Stimulated activated CD8-positive, alpha-beta memory T cell treated with anti-CD3 and anti-CD28 coated beads, Interleukin-4, amount 100 ng/mL, for 1 hour (primary cell): ENCODE measurements at places on chromosomes 6 and 20.

DNA sequence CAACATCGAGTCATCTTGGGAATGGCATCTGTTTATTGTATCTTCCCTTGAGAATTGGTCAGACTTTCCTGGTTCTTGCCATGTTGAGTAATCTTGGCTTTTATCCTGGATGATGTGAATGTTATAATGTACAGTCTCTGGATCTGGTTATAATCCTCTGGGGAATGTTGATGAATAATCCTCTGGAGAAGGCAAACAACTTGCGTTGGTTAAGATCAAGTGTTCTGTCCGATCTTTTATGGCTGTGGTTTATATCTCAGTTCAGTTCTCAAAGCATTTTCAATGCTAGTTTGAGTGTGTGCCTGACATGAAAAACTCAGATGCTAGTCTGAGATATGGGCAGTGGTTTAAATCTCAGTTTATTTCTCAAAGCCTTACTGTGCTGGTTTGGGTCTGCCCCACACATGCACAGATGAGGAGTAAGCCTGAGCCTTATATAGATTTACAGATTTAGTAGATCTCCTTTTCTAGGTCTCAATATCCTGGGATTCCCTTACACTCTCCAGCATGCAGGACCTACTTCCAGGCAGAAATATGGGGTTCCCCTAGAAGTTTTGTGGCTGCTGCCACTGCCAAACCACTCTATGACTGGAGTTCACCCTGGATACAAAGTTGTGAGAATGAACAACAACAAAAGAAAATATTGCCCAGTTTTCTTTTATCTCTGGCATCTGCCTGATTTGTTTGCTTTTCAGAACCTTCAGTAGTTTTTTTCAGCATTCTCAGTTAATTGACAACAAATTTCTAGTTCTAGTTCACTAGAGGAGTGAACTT is 191.8 kb upstream of the MAN1A1 start:
- DNase-seq = no peak

GRCh38 chr20:13745784-13746183 is 38.9 kb downstream of the ESF1 start:
- DNase-seq = no peak

DNA sequence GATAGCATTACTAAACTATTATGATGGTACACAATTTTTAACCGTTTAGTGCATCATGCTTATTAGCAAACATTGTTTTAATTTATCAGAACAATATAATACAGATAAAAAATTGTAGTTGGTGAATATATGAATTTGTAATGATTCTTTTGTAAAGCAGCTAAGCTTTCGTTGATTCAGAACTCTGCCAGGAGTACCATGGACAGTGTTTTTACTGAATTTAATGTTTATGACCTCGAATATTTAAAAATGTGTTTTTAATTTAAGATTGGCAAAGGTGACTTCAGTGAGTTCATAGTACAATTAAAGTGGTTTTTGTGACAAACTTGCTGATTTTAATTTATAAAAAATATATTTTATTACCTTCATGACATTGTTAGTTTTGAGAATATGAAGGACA is 10.0 kb downstream of the AFDN start:
- no peak for DNase-seq

- no peak for DNase-seq
Observed at GRCh38 chr20:44950368-44950767, 9.8 kb downstream of the TOMM34 start.

DNA sequence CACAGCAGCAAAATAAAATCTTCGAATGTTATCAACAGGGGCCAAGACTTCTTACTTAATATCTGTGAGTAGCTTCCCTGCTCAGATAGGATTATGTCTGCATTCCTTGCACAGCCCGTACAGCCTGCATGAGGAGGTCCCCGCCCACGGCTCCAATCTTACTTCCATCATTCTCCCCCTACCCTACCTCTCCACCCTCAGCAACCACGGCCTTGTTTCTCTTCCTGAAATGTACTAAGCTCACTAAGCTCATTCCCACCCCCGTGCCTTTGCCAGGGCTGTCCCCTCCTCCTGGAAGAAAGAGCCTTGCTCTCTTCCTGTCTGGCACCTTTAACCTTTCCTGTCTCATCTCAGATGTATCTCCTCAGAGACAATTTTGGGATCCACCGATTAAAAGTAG is 120.4 kb downstream of the BCAS1 start:
- DNase-seq = no peak

DNA sequence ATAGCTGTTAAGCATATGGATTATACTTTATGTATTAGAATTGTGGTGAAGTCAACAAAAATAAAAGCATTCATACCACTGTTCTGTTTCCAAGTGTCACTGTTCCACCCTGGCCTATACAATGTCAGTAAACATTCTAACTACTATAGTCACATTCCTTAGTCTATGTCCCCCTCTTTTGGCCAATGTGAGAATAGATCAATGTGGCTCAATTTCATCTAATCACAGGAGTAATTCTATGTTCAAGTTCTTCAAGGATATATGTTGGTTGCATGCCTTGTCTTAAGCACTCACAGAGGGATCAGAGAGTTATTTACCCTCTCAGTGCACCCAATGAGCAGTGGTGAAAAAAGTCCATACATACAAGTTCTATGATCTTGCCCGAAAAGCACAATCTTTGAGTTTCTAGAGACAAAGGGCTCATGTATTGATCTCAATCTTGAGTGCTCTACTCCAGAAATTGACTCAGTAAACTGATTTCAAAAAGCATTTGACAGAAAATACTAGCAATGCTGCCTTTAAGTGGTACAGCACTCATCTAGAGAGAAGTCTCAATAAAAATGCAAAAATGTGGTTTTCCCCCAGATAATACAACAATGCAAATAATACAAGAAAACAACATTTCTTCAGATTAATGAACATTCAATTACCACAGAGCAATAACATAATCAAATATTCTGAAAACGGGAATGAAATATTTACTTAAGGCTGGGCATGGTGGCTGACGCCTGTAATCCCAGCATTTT is 16.5 kb downstream of the SMLR1 start:
- no peak for DNase-seq

DNA sequence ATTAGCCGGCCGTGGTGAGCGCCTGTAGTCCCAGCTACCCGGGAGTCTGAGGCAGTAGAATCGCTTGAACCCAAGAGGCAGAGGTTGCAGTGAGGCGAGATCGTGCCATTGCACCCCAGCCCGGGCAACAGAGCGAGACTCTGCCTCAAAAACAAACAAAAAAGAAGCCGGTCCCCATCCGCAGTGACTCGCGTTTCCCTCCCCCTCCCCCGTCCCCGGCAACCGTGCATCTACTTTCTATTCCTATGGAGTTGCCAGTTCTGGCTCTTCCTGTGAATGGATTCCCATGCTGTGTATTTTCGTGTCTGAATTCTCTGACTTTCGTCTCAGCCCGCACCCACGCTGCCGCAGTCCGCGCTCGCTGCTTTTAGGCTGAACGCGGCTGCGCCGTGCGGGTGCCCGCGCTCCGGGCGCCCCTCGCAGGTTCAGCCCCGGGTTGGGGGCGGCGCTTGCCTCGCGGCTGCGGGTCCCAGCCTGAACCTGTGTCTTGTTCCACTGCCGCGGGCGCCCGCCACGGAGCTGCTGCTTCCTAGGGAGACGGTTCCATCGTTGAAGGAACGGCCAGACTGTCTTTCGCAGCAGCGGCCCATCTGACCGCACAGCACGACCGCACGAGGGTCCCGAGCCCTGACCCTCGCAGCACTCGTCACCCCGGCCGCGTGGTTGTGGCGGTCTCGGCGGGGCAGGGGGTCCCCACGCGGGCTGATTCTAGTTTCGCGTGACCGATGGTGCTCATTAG is 1.1 kb upstream of the MRGBP start:
- DNase-seq = peak; percentile 16

DNA sequence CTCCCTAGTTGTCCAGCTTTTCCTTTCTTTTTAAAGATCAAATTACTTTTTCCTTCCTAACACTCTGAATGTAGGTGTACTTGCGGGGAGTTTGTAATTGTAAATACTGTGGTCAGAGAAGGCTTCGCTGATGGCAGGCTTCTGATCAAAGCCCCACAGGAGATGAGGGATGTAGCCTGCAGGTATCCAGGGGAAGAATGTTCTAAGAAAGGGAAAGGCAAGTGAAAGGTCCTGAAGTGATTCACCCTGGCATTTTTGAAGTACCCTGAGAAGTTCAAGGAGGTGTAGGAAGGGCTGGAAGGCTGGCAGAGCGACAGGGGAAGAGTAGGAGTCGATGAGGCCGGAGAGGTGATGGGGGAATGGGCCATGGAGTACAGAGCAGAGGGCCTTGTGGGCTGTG is 38.2 kb upstream of the CCN6 start:
- no peak for DNase-seq

DNA sequence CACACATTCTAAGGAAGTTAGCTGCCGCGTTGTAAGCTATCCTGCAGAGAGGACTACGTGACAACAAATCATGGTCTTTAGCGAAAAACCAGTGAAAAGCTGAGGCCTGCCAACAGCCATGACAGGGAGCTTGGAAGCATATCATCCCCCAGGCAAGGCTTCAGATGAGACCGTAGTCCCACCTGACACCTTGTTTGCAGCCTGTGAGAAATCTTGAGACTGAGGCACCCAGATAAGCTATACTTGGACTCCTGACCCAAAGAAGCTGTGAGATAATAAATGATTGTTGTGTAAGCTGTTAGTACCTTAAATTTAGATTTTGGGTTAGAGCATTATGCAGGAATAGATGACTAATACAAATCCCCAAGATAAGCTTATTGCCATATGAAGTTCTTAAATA is 45.4 kb upstream of the SENP6 start:
- no peak for DNase-seq

GRCh38 chr20:517221-517620 is 26.4 kb downstream of the CSNK2A1 start:
- no peak for DNase-seq

- no peak for DNase-seq
Observed at GRCh38 chr6:339480-339879, 47.2 kb downstream of the DUSP22 start.

DNA sequence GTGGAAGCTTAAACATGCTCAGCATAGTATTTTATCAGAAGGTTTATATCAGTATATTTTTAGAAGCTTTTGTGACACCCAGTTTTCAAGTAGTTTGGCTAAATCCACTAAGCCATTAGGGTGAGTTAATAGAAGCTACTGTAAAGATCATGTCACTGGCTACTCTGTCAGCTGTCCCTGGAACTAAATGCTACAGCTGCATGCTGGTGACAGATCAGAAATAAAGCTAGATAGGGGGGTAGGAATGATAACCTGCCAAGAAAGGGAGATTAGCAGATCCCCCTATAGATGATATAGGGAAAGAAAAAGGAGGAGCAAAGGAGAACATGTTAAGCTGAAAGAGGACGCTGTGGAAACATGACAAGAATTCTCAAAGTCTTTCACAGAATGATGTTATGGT is 363.2 kb downstream of the QKI start:
- DNase-seq = no peak

GRCh38 chr6:166464068-166465002 is 81.6 kb upstream of the MPC1 start:
- DNase-seq = no peak

GRCh38 chr20:57509665-57510237 is 15.2 kb downstream of the CTCFL start:
- no peak for DNase-seq

DNA sequence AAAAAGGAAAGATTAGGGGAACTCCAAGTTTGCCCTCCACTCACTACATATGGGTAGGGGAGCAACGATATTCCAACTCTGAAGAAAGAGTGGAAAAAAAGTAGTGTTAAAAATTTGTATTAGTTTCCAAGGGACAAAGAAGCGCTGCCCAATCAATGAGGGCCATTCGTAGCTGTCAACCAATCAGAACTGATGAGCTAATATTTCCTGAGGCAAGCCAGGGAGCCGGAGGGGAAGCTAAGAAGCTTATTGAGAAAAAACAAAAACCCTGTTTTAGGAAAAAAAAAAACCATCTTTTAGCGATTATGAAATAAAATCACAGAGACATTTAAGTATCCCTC is 59.5 kb downstream of the TRIM38 start:
- no peak for DNase-seq

GRCh38 chr6:81475646-81476045 is 276.8 kb downstream of the TENT5A start:
- no peak for DNase-seq
